ENCODE measurements at places on chromosomes 4 and X. TPM values are rescaled to one million over a fixed set of nuclear protein-coding genes. Genes with fewer than 3 reads are reported as not detected.

- no peak for DNase-seq
Observed at GRCh38 chrX:20361081-20361889, 94.6 kb upstream of the RPS6KA3 start.

- DNase-seq, result peak; percentile 31
Observed at GRCh38 chr4:80927420-80927819, 103.1 kb upstream of the BMP3 start.

GRCh38 chr4:187433141-187433540 lies 562.4 kb upstream of the ZFP42 start:
- no peak for DNase-seq

- no peak for DNase-seq
Observed at GRCh38 chr4:95998311-95998710, 158.4 kb downstream of the PDHA2 start.

DNA sequence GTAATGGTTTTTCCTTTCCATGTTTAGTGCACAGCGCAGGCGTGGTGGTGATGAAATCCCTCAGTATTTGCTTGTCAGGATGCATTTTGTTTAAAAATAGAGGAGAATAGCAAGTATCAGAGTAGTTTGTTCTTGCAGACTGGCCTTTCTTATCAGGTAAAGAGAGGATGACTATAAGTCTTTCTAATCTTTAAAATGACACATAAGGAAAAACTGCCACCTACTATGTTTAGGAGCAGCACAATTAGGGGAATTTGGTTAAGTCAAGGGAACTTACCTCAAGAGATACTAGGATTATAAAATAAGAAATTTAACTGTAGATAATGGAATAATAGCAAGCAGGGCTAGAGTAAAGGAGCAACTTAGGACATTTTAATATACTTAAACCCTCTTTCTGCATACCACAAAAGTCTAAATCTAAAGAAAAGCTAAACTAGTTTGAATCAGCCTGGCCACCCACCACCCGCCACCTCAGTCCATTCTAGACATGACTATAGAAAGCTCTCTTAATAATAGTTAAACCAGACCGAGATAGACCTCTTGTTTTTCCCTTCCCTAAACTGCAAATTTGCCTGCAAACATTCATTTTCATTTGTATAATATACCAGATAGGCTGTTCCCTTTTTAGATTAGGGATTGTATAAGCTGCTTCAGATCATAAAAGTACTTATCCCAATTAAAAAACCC lies 62.0 kb downstream of the APOOL start:
- no peak for DNase-seq

GRCh38 chr4:4613126-4613465 lies 71.2 kb upstream of the STX18 start:
- no peak for DNase-seq

DNA sequence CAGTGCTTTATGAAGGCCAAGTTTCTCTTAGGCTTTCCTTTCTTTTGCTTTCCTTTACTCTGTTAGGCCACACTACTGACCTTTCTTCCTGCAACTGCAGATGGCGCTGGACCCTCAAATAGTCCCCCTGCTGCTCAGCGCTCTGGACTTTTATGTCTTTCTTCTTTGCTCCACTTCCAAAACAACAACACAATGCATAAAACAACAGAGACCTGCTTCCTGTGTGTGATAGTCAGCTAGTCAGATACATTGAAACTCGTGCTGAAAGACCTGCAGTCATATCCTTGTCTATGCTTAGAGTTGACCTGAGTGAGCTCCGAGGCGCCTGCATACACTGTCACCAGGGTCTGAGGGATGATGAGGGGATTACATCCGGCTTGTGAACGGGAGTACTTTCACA lies 108.9 kb upstream of the TEX13D start:
- DNase-seq, result no peak

DNA sequence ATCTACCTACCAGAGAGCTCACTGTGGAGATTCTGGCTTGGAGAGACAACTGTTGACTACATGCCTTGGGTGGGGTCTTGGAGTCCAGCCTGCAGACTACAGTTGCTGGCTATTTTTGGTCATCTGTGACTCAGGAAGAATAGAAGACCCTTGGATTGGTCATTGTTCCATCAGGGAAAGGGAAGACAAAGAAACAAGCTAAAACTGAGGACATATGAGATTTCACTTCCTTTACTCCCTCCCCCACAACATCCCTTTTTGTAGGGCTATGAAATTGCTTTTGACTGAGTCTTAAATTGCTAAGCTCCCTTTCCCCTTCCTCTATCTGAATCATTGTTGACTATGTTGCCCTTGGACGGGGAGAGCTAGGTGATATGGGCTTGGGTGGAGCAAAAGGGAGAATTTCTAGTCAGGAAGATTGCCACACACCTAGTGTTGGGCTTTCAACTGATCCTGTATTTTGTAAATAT lies 11.7 kb downstream of the MSN start:
- no peak for DNase-seq

DNA sequence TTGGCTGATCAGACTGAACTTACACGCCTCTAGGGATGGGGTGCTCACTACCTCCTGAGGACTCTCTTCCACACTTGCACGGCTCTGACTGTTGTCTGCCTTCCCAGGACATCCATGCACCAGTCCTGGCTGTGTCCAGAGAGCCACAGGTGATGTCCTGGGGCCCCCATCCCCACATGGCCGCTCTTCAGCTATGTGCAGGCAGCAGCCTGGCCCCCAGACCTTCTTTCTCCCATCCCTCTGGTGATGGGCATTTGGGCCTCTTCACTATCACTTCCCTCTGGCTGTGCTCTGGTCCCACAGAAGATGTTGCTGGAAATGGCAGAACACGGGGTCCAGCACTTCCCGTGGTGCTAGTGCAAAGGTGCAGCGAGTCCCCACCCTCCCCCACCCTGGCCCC lies 40.9 kb upstream of the HMX1 start:
- no peak for DNase-seq

DNA sequence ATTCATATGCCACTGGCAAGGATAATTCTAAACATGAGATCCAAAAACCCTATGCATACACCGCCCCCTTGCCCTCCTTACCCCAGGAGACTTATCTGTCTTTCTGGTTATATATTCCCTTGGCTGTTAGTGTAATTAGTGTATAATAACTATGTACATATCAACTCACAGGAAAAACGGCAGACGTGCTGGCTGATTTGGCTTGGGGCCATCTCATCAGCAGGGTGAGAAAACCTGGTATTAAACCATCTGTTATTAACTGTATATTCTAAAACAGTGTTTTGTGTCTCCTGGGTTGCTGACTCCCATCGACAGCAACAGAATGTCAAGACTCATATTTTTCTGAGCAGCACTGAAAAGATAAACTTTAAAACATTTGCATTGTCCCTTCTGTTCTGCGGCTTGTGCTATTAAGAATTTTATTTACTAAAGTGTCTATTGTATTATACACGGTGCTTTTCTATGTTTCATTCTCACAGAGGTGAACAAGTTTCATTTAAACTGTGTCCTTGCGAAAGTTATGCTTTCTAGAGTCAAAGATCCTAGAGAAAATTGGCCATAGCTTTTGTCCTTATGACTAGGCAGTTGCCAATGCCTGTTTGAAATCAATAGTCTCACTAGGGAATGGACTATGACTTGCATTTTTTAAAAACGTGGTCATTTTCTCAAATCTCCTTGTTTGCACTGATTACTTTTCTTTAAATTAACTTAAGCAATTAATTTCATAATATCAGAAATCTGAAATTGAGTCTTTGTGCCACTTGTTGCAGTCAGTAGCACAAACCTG lies 211.5 kb upstream of the MID1 start:
- no peak for DNase-seq

- no peak for DNase-seq
Observed at GRCh38 chr4:32499171-32499570, 1779.0 kb downstream of the PCDH7 start.

- DNase-seq, result no peak
Observed at GRCh38 chr4:153110739-153111138, 93.5 kb upstream of the TRIM2 start.

- DNase-seq, result no peak
Observed at GRCh38 chr4:94668724-94669123, 89.0 kb upstream of the BMPR1B start.

DNA sequence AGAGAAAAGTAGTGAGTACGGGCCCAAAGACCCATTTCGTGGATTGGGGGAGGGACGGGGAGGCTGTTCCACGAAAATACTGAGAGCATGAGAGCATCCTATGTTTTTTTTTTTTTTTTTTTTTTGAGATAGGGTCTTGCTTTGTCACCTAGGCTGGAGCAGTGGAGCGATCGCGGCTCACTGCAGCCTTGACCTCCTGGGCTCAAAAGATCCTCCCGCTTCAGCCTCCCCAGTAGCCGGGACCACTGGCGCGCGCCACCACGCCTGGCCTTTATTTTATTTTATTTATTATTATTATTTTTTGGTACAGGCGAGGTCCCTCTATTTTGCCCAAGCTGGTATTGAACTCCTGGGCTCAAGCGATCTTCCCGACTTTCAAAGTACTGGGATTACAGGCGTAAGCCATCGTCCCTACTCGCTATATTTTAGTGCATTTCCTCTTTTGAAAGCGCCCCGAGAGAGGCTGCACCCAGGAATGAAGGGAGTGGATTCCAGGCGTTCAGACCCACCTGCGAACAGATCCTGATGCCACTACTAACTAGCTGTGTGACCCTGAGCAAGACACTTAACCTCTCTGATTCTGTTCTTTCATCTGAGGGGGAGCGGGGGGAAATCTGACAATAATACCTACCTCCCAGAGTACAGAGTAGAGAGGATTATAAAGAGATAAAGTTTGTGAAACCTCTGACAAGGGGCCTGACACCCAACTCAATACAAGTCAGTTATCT lies 5.4 kb upstream of the MSX1 start:
- no peak for DNase-seq

- DNase-seq, result no peak
Observed at GRCh38 chr4:87856816-87857215, 24.0 kb downstream of the MEPE start.

GRCh38 chrX:114626323-114626722 lies 42.4 kb downstream of the HTR2C start:
- peak; percentile 2 for DNase-seq

DNA sequence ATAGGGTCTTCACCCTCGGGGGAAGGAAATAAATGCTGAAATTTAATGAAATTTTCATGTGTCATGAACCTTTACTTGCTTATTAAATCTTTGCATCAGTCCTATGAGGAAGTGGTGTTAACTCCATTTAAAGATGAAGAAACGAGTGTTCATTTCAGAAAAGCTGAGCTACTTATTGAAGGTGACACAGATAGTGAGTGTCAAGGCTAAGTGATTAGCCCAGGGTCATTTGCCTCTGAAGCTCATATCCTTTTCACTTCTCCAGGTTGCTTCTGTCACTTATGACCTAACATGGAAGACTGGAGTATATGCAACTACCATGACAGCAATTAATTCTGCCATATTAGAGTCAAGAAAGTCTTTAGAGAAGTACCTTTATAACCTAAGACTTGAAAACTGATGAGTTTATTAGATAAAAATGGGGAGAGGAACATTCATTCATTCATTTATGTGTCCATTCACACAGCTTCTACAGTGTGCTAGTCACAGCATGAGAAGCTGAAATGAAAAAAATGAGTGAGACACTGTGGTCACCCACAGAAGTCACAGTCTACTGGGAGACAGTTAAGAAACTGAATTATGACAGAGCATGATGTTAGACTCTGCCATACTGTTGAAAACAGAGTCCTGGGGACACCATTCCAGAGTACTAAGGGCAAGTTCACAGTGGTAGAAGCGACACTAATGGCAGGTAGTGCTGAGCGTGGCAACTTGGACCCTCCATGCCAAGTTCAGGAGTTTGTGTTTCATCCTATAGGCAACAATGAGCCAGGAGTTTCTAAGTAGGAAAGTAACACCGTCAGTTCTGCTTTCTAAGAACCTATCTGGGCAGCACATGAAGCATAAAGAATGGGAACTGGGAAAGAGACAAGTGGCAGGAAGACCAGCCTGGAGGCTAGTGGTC lies 21.3 kb downstream of the ALPK1 start:
- DNase-seq, result no peak

- no peak for DNase-seq
Observed at GRCh38 chr4:5928844-5929420, 36.0 kb upstream of the CRMP1 start.

DNA sequence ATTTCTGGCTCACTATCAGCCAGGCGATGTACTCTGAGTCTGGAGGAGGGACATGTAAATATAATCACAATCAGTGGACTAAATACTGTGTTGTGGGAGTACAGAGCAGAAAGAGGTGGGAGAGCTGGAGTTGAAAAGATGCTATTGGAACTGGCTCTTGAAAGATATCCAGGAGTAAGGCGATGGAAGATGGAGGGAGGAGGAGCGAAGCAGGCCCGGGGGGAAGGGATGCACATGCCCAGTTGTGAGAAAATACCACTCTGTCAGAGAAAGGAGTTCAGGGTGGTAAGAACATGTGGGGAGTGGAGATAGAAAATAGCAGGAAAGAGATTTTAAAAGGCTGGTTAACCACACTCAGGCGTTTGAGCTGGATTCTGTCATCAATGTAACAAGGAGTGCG lies 216.9 kb upstream of the ETNPPL start:
- DNase-seq, result no peak

PCYT1B gene
- 3.1 TPM for polyA plus RNA-seq

SAGE1 gene
- polyA plus RNA-seq, result not detected

WDFY3 gene
- 29.3 TPM for polyA plus RNA-seq

GPRIN3 gene
- 3.4 TPM for polyA plus RNA-seq

NLGN3 gene
- polyA plus RNA-seq, result 3.6 TPM

CSAG3 gene
- polyA plus RNA-seq, result 0.80 TPM

REPS2 gene
- 10.3 TPM for polyA plus RNA-seq

UGT2B10 gene
- polyA plus RNA-seq, result 0.71 TPM

FREM3 gene
- polyA plus RNA-seq, result 0.28 TPM

ADAM29 gene
- not detected for polyA plus RNA-seq

HS6ST2 gene
- polyA plus RNA-seq, result 51.4 TPM

DOCK11 gene
- polyA plus RNA-seq, result 22.0 TPM

NKX6-1 gene
- not detected for polyA plus RNA-seq

ZBTB33 gene
- 22.8 TPM for polyA plus RNA-seq

NDUFA1 gene
- 106 TPM for polyA plus RNA-seq

SPANXC gene
- polyA plus RNA-seq, result not detected
